Aortic smooth muscle cell (primary cell): ENCODE measurements at places on chromosomes 1 and 21. TPM values are rescaled to one million over a fixed set of nuclear protein-coding genes. Genes with fewer than 3 reads are reported as not detected.

The LCE1F gene
- not detected in 2 replicates for total RNA-seq

The BPNT1 gene
- total RNA-seq: 22.6 and 26.2 TPM in 2 replicates

The BRDT gene
- not detected in 2 replicates for total RNA-seq

The DENND2C gene
- 2.4 and 2.6 TPM in 2 replicates for total RNA-seq

The OR2G6 gene
- total RNA-seq: not detected in 2 replicates

The CD164L2 gene
- not detected in 2 replicates for total RNA-seq

The IGSF21 gene
- not detected in 2 replicates for total RNA-seq

The COL8A2 gene
- total RNA-seq: 5.7 and 5.9 TPM in 2 replicates
